Activated CD8-positive, alpha-beta memory T cell treated with anti-CD3 and anti-CD28 coated beads for 4 hours (primary cell): ENCODE measurements at places on chromosomes 16 and 17.

DNA sequence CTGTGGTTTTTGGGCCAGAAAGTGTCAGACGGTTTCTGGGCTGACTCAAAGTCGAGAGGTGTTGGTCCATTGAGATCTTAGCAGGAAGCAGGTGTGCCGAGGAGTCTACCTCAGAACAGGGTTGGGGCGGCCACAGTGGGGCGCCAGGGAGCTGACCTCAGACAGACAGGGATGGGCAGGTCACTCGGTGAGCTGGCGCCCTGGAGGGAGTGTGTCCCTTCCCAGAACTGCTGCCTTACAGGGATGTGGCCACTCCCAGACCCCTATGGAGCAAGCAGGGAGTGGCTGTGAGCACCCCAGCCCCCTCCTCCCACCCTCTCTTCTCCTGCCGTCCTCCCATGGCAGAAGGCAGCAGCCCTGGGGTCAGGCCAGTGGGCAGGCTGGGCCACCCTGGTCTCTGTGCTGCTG is 14.0 kb upstream of the DPEP1 start:
- no peak for DNase-seq

GRCh38 chr17:8225813-8226535 is 15.6 kb upstream of the AURKB start:
- DNase-seq, result no peak

- DNase-seq, result no peak
Observed at GRCh38 chr17:40344421-40345160, 19.9 kb downstream of the GJD3 start.

DNA sequence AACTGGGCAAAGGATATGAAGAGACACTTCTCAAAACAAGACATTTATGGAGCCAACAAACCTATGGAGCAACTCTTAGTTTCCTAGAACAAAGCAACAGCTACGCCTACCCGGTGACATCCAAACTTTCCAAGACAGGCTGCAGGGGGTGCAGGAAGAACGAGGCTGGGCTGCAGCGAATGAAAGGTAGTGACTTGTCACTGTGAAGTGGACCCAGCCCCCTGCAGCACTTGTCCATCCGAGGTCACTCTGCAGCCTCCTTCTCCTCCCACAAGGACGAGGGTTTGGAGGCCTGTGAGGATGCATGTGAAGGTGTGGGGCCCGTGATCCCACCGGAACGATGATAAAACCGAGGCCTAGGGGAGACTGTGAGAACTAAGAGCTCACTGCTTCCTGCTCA is 192.6 kb upstream of the RPL38 start:
- no peak for DNase-seq

DNA sequence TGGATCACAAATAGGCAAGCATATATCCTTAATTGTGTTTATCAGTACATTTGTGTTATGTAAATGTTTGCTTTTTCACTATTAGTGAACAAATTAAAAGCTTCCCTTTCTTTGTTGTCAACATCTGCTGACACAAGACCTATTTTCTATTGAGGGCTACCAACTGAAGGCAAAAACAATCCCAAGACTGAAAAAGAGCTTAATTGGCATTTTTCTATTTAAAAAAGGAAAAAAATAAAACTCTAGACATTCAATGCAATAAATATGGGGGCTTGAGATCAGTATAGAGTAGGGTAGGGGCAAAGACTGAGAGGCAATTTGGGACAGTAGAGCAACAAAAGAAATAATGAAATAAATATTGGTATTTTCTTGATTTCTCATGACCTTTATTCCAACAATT is 24.2 kb downstream of the OMG start:
- no peak for DNase-seq

DNA sequence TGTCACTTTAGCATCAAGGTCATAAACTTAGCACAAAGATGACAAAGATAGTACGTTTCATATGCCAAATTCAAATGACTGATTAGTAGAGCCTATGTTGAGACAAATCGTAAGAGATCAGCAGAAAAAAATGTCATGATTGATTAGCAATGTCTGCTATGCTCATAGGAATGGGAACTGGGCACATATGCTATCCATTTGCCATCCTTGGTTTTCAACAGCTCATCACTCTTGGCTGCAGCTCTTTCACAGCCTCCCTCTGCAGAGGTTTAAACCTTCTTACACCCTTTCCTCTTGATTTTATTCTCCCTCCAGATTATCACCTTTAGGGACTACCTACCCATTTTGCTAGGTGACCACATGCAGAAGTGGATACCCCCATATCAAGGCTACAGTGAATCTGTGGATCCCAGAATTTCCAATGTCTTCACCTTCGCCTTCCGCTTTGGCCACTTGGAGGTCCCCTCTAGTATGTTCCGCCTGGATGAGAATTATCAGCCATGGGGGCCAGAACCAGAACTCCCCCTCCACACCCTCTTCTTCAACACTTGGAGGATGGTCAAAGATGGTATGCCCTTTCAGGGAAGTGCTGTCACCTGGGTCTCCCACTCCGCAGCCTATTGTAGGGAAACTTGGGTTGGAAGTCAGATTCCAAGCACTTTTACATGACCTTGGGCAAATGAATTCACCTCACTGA is 16.2 kb downstream of the MPO start:
- DNase-seq, result no peak

GRCh38 chr16:80752541-80752940 is 51.9 kb downstream of the CDYL2 start:
- DNase-seq, result no peak

GRCh38 chr17:4940555-4941318 is 669 bp downstream of the RNF167 start:
- no peak for DNase-seq

DNA sequence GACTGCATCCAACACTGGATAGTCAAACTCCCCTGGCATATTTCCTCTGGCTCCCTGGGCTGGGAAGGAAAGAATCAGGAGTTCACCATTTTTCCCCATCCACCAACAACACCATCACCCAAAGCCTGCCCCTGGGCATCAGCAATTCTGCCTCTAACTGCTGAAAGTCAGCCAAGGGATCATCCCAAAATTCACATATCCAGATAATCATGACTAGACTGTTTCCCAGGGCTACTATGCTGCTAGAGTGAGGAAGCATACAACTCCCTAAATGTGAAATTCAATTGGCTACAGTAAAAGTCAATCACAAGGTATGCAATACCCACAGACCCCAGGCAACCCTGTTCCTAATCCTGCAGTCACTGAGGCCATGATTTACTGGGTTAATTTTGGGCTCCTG is 230.6 kb downstream of the C16orf95 start:
- no peak for DNase-seq

GRCh38 chr16:53926209-53926608 is 222.3 kb downstream of the FTO start:
- no peak for DNase-seq

- DNase-seq, result peak; percentile 11
Observed at GRCh38 chr16:11094075-11094856, 149.9 kb downstream of the CLEC16A start.

GRCh38 chr17:69796078-69796477 is 278.9 kb upstream of the KCNJ16 start:
- no peak for DNase-seq

DNA sequence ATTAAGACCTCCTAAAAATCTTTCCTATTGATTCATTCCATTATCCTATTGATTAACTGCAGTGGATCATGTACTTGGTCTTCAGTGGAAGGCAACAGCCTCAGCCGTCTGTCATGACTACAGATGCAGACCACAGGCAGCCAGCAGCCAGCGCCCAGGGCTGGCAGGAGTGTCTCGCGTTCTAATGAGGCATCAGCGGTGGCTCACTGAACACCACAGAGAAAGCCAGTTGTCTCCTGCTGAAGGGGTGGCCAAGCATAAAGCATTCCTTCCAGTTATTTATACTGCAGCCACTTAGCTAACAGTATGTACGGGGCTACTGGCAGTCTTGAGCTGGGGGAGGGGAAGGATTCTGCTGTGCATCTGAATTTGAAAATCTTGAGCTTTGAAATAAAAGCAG is 214.3 kb downstream of the IRX3 start:
- no peak for DNase-seq

GRCh38 chr17:7992924-7993323 is 9.5 kb upstream of the GUCY2D start:
- no peak for DNase-seq
